Natural killer cell (primary cell): ENCODE measurements at places on chromosomes 5 and 9. TPM values are rescaled to one million over a fixed set of nuclear protein-coding genes. Genes with fewer than 3 reads are reported as not detected.

The GABRB2 gene
- total RNA-seq, result not detected

The ZNF454 gene
- not detected for total RNA-seq

- DNase-seq, result no peak
Observed at GRCh38 chr9:130774183-130774582, 60.9 kb upstream of the ABL1 start.

- DNase-seq, result no peak
Observed at GRCh38 chr9:88567870-88568269, 32.9 kb downstream of the NXNL2 start.

DNA sequence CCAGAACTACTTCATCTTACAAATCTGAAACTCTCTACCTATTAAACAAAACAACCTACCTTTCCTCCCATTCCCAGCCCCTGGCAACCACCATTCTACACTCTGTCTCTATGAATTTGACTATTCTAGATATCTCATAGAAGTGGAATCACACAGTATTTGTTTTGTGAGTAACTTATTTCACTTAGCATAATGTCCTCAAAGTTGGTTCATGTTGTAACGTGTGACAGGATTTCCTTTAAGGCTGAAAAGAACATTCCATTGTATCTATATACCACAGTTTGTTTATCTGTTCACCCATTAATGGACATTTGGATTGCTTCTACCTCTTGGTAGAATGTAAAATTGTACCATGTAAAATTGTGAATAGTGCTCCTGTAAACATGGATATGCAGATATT lies 70.1 kb upstream of the NXNL2 start:
- DNase-seq, result no peak

DNA sequence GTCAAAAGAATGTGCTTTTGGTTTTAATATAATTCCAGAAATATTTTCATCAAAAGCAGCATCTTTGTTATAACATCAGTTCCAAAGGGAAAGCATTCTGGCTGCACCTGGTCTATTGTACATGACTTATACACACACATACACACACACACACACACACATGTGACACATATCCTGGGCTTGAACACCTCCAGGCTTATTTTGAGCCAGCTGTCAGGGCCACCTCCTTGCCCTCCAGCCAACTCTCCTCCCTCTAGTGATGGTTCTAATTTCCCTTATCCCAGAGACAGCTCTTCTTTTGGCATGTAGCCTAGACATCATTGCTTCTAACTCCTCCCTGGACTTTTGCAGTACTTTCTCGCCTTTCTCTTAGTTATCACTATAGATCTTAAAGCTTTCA lies 115.0 kb downstream of the PIK3R1 start:
- no peak for DNase-seq

The OLFML2A gene
- total RNA-seq, result not detected

- DNase-seq, result no peak
Observed at GRCh38 chr9:103680581-103680980, 413.5 kb upstream of the SMC2 start.
